Stimulated activated CD8-positive, alpha-beta memory T cell treated with anti-CD3 and anti-CD28 coated beads, Interleukin-12 subunit alpha, Interleukin-12 subunit beta, amount 100 ng/mL, for 4 hours (primary cell): ENCODE measurements at places on chromosomes 6 and 20.

GRCh38 chr6:18203786-18204185, 48.6 kb downstream of the KDM1B start:
- no peak for DNase-seq

DNA sequence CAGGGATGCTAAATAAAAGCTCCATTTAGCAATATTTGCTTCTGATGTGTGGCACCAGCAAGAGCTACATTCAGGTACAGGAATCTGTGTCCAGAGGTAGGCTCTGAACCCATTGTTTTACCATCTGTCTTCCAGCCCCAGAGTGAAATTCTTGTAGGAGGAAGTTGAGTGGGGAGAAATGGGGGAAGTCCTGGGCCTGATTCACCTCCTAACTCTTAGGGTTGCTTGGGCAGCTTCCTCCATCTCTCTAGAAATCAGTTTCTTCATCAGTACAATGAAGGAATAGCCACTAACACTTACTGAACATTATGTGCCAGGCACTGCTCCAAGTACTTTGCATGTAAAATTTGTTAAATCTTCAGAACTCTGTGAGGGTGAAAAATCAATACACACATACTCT, 35.1 kb upstream of the TSPYL1 start:
- DNase-seq: no peak

DNA sequence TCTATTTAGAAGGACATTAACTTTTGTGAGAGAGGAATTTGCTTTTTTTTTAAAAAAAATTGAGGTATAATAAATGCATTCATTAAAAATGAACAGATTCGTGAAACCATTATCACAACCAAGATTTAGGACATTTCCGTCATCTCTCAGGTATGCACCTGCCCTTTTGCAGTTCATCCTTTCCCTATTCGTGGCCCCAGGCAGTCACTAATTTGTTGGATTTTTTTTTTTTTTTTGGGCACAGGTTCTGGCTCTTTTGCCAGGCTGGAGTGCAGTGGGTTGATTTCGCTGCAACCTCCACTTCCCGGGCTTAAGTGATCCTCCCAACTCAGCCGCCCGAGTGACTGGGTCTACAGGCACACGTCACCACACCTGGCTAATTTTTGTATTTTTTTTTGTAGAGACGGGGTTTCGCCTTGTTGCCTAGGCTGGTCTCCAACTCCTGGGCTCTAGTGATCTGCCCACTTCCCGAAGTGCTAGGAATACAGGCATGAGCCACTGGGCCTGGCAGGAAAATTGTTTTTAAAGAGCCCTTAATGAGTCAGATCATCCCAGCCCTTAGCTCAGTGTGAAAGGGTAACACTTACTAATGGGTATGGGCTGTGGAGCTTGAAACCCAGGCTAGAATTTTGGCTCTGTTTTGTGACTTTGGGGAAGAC, 9.2 kb downstream of the PHF3 start:
- DNase-seq: no peak

GRCh38 chr6:120826253-120826652, 508.0 kb downstream of the TBC1D32 start:
- no peak for DNase-seq

DNA sequence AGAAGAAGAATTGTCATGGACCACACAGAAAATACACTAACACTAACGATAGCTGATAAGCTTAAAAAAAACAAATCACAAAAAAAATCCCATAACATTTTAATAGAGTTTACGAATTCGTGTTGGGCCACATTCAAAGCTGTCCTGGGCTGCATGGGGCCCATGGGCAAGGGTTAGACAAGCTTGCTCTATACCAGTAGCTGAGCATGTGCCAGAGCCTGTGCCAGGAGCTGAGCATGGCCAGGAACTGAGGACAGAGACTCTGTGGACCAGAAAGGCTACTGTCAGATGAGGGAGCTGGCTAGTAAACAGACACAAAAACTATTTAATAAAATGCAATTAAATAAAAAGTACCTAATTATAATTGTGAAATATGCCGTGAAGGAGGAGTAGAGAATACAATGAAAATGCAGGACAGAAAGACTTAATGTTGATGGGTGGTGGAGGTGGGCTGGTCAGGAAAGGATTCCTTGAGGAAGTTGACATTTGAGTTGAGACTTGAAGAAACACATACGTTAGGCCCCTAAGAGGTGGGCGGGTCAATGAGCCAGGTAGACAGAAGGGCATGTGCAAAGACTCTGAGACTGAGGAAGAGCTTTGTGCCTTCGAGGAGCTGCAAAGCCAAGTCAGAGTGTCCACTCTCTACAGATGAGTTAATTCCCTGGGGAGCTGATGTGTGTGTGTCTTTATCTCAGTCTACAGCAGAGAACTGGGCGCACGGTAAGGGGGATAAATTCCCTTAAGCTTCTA, 66.1 kb downstream of the JPH2 start:
- no peak for DNase-seq

- no peak for DNase-seq
Observed at GRCh38 chr20:43959079-43959919, 44.6 kb downstream of the TOX2 start.

- no peak for DNase-seq
Observed at GRCh38 chr20:50101887-50102286, 11.1 kb downstream of the UBE2V1 start.

- no peak for DNase-seq
Observed at GRCh38 chr6:128079021-128079420, 178.2 kb upstream of the THEMIS start.

DNA sequence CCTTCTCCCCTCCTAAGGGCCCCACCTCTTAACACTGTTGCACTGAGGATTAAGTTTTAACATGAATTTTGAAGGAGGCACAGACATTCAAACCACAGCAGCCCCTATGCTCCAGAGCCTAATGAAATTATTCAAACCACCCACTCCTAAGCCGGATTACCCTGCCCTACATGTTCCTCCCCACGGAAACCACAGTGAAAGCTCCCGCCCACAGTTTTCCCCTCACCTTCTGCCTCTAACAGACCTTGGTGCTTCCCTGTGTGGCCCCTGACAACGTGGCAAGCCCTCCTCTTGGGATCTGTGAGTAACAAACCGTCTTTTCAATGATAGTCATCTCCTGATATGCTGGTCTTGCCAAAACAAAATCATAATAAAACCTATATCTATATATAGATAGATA, 74.8 kb downstream of the RIN2 start:
- DNase-seq: no peak

GRCh38 chr6:37463110-37463509, 30.1 kb downstream of the CMTR1 start:
- DNase-seq: no peak

- no peak for DNase-seq
Observed at GRCh38 chr6:121652223-121652622, 216.8 kb downstream of the GJA1 start.

GRCh38 chr6:79525272-79526100, 11.7 kb downstream of the LCA5 start:
- no peak for DNase-seq

GRCh38 chr20:10490706-10491105, 55.6 kb downstream of the SLX4IP start:
- no peak for DNase-seq

- DNase-seq: no peak
Observed at GRCh38 chr6:125794342-125795137, 3.8 kb downstream of the NCOA7 start.

- no peak for DNase-seq
Observed at GRCh38 chr6:128057946-128058345, 157.1 kb upstream of the THEMIS start.

GRCh38 chr6:32140420-32141046, 10.4 kb upstream of the FKBPL start:
- DNase-seq: no peak

DNA sequence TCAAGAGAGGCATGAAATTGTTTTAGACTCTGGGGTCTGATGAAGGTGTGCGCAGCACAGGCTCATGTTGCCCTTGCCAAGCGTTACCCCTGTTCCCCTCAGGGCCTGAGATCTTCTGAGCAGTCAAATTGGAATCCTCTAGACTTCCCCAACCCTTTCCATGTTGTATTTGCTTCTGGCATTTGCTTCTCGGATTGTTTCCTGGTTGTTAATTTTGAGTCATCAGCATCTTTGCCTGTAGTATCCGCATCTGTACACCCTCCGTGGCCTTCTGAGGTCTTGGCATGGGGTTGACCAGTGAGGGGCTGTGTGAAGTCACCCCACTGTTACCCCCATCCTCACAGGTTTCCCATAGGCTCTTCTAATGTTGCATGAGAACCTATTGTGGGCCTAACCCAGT, 40.9 kb downstream of the SLC24A3 start:
- no peak for DNase-seq

- no peak for DNase-seq
Observed at GRCh38 chr6:29981211-29981812, 39.0 kb downstream of the HLA-A start.

DNA sequence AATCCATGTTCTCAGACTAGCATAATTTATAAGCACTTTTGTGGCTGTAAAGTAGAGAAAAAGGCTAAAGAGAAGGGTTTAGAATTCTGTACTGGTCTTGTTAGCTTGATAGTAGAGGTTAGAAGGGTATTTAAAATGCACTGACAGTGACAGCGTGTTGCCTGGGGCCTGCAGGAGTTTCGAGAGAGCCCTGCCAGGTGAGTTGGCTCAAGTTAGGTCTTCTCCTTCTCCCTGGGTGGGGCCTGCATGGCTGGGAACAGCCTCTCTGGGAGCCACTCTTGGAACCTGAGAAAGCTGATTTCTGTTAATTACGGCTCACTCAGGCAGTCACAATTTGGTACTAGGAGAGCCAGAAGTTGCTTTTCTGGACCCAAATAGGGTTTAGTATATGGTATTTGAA, 103.7 kb downstream of the ARID1B start:
- DNase-seq: no peak

DNA sequence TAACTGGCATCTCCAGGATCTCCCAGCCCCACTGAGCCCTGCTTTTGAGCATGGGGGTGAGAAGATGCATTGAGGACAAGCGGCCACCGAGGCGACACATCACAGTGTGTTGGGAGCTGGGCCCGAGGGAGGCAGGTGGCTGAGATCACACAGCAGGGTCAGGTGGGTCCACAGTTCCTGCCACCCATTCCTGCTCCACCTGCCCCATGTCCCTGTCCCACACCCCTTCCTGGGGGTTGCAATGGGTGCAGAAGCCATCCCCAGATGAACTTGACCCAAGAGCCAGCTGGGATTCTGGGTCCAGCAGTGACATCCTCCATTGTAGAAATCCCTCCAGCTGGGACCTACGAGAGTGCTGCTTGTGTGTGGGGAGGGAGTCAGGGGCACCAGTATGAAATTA, 1.0 kb downstream of the TGM2 start:
- DNase-seq: no peak

GRCh38 chr20:2451939-2452732, 18.5 kb downstream of the SNRPB start:
- no peak for DNase-seq

DNA sequence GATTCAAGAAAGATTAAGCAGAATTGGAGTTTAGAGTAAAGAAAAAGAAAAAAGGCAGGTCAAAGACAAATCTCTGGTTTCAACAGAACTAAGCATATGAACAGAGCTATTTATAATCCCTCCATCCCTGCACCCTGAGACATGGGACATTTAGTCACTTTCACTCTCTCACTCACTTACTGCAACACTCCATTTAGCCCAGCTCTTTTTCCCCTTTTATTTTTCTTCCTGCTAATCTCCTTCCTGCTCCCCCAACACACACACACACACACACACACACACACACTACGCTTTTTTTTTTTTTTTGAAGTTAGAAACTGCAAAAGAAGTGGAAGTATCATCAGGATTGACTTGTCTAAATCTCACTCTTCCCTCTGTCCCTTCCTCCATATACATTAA, 45.1 kb upstream of the TBC1D7 start:
- no peak for DNase-seq

DNA sequence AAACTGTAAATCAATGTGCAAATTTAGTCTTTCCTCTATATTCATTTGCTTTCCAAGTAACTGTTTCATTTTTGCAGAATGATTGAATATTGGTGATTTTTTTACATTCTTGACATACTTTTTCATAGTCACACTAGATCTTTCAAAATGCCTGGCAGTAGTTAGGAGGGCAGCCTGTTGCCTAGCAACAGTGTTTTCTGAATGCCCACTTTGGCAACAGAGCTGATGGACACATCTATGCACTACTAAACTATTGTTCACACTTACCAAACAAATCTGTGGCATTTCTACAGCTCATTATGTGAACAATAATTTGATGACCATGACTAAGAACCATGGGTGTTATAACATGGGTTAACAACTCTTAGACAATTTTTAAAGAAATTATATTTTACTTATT, 438.0 kb upstream of the IMPG1 start:
- DNase-seq: no peak

DNA sequence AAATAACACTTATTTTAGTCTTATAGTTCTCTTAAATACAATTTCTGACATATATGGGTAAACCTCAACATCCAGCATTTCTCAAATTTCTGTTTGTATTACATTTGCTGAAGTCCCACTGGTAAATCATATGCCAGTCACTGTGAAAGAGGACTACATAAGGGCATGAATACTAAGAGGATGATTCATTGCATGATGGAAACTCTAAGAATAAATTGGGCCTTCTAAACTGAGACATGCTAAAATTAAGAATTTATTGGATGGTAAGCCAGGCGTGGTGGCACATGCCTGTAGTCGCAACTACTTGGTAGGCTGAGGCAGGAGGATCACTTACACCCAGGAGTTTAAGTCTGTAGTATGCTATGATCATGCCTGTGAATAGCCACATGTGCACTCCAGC, 12.1 kb downstream of the DEFB123 start:
- DNase-seq: no peak

DNA sequence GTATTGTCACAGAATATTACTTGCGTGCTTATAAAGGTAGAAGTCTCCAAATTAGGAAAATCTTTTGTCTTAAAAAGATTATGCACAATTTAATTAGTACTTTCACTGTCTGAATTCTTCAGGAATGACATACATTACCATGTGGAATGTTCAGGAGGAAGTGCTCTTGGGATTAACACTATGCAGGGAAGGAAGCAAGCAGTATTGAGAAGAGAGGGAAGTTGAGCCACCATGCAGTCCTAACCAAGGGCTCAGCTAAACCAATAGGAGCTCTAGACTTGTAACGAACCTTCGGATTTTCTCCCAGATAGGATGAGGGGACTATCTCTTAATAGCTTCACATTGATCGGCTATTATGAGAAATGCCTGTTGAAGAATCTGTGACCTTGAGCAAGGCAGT, 918.4 kb upstream of the MANEA start:
- DNase-seq: no peak

GRCh38 chr6:168496997-168497331, 56.0 kb downstream of the SMOC2 start:
- DNase-seq: no peak

- DNase-seq: no peak
Observed at GRCh38 chr6:117951783-117952182, 44.7 kb downstream of the SLC35F1 start.

DNA sequence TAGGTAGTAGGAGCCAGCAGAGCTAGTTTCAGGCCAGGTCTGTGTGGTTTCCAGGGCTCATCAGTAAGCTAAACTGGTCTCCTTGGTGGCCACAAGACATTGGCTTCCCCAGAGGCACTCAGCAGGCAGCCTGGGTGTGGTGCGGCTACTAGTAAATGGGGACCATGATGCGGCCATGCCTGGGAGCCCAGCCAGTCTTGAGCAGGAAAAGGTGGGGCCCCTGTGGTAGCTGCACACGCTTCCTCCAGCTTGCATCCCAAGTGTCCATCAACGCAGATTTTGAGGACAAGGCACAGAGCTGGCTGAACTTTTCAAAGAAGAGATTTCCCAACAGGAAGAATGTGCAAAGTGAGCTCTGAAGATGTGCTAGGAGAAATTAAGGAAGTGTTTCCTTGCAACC, 107.4 kb upstream of the NAA20 start:
- no peak for DNase-seq

GRCh38 chr20:39083761-39084160, 121.6 kb downstream of the DHX35 start:
- DNase-seq: no peak
